ENCODE measurements at places on chromosomes 1 and 21. TPM values are rescaled to one million over a fixed set of nuclear protein-coding genes. Genes with fewer than 3 reads are reported as not detected.

DNA sequence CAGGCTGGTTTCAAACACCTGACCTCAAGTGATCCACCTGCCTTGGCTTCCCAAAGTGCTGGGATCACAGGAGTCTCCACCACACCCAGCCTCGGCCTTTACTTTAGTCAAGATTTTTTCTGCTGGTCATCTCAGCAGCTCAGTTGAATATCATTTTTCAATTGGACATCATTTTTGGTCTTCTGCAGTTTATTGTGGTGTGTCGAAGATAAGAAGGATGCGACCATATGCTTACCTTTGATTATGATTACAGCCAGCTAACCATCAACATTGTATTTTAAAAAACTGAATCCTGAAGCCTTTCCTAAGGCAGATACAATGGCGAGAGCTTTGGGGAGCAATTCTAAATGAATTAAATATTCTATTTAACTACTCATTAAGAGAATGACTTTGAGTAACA is 12.3 kb upstream of the NFIA start:
- no peaks in the 10 kb centered on the region for H3K4me1 ChIP-seq
- DNase-seq, result no peak
- no peaks in the 10 kb centered on the region for H3K27me3 ChIP-seq
- H3K27ac ChIP-seq, result no peak overlapping the region
- no peaks in the 10 kb centered on the region for H3K36me3 ChIP-seq

DNA sequence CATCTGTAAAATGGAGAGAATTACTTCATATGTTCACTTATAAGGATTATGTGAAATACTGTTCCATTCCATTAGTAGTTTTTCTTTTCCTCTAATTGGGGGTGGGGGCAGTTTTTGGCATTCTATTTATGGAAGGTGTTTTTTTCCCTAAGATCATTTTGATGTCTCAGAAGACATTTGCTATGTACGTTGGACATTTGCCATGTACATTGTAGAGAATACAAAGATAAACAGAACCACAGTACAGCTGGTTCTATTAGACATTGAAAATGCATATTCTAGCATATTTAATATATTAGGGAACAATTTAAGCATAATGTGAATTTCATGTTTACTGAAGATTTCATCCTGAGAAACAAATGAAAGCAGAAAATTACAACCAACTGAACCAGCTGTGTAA is 98.5 kb downstream of the PTBP2 start:
- peaks cover 6% of the 10 kb centered on the region for H3K36me3 ChIP-seq
- no peak overlapping the region for H3K4me3 ChIP-seq
- DNase-seq, result no peak
- H3K27me3 ChIP-seq, result no peaks in the 10 kb centered on the region
- no peaks in the 10 kb centered on the region for H3K4me1 ChIP-seq

DNA sequence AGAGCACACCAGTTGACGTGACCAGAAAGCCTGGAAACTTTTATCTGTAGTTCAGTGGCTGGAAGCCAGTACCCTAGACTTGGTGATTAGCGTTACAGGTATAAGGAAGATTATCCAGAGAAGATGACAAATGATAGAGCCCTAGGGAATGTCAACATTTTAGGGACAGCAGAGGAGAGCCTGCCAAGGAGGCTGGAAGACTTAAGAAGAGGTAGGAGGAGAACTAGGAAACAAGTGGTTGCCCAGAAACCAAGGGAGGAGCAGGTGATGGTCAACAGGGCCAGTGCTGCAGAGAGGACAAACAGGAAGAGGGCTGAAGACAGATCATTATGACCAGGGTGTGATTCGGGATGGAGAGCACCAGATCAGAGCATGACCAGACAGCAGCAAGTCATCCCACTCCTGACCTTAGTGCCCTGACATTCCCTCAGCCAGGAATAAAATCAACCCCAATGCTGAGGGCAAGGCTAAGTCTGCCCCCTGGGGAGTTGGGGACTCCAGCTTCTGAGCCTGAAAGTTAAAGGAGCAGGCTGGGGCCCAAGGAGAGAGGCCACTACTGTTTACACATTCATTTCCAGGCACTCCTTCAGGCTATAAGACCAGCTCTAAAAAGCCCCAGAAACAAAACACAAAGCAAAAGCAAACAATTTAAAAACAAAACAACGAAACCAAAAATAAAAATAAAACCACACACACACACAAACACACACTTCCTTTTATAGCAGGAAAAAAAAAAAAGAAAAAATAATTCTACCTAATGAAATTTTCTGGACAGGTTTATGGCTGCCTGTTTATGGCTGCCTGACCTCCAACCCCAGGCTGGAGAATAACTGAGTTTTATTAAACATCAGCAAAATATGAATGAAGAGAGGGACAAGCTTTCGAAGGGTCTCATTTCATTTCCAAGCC is 48.6 kb upstream of the LRRC52 start:
- no peaks in the 10 kb centered on the region for H3K36me3 ChIP-seq
- no peak overlapping the region for H3K4me3 ChIP-seq
- DNase-seq, result no peak
- no peaks in the 10 kb centered on the region for H3K27me3 ChIP-seq

GRCh38 chr1:43572538-43572937 is 41.9 kb downstream of the PTPRF start:
- DNase-seq, result no peak
- peaks cover 6% of the 10 kb centered on the region for H3K4me1 ChIP-seq
- H3K27ac ChIP-seq, result no peak overlapping the region

GRCh38 chr1:154877370-154877974 is 7.4 kb upstream of the KCNN3 start:
- H3K27me3 ChIP-seq, result no peaks in the 10 kb centered on the region
- no peaks in the 10 kb centered on the region for H3K36me3 ChIP-seq
- DNase-seq, result no peak
- H3K4me3 ChIP-seq, result no peak overlapping the region
- H3K27ac ChIP-seq, result no peak overlapping the region
- H3K4me1 ChIP-seq, result no peaks in the 10 kb centered on the region

- H3K27ac ChIP-seq, result no peak overlapping the region
- peaks cover 31% of the 10 kb centered on the region for H3K4me1 ChIP-seq
- no peak overlapping the region for H3K4me3 ChIP-seq
- H3K36me3 ChIP-seq, result no peaks in the 10 kb centered on the region
- no peak for DNase-seq
- H3K27me3 ChIP-seq, result no peaks in the 10 kb centered on the region
These were observed 84.1 kb upstream of the SELENON start for GRCh38 chr1:25715888-25716287.

GRCh38 chr1:173454966-173455524 is 22.1 kb upstream of the PRDX6 start:
- H3K36me3 ChIP-seq, result peaks cover 6% of the 10 kb centered on the region
- no peak overlapping the region for H3K27ac ChIP-seq
- H3K4me1 ChIP-seq, result peaks cover 8% of the 10 kb centered on the region
- DNase-seq, result no peak

- no peak for DNase-seq
- no peak overlapping the region for H3K4me3 ChIP-seq
- H3K27me3 ChIP-seq, result no peaks in the 10 kb centered on the region
- H3K4me1 ChIP-seq, result no peaks in the 10 kb centered on the region
These were observed 117.2 kb upstream of the FGGY start for GRCh38 chr1:59179673-59180072.

DNA sequence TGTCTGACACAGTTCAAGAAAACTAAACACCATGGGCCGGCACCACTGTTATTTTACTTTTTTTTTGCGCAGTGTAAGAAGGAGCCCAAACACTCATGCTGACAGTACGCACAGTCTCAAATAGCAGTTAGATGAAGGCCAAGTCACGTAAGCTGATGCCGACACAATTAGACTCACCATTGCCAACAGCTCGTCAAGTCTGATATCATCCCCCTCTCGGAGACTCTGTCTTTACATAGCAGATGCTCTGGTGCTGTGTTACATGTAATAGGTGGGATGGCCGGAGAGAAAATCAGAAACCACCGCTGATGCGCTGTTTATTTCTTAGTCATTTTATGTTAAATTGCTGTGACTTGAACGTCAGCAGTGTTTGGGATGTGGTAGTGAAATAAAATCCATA is 49.3 kb downstream of the TGFB2 start:
- H3K36me3 ChIP-seq, result no peaks in the 10 kb centered on the region
- no peak overlapping the region for H3K4me3 ChIP-seq
- H3K27me3 ChIP-seq, result no peaks in the 10 kb centered on the region
- no peak overlapping the region for H3K27ac ChIP-seq
- DNase-seq, result no peak

GRCh38 chr21:17859661-17860060 is 40.5 kb upstream of the C21orf91 start:
- no peaks in the 10 kb centered on the region for H3K27me3 ChIP-seq
- H3K27ac ChIP-seq, result no peak overlapping the region
- no peaks in the 10 kb centered on the region for H3K36me3 ChIP-seq
- no peaks in the 10 kb centered on the region for H3K4me1 ChIP-seq
- H3K4me3 ChIP-seq, result no peak overlapping the region
- DNase-seq, result no peak

GRCh38 chr21:44815852-44816628 is 1.8 kb downstream of the SUMO3 start:
- no peak overlapping the region for H3K27ac ChIP-seq
- no peak overlapping the region for H3K4me3 ChIP-seq
- H3K27me3 ChIP-seq, result no peaks in the 10 kb centered on the region
- DNase-seq, result no peak
- peaks cover 19% of the 10 kb centered on the region for H3K4me1 ChIP-seq

GRCh38 chr1:50163680-50164079 is 55.0 kb downstream of the ELAVL4 start:
- H3K36me3 ChIP-seq, result no peaks in the 10 kb centered on the region
- no peaks in the 10 kb centered on the region for H3K4me1 ChIP-seq
- H3K27ac ChIP-seq, result no peak overlapping the region
- H3K4me3 ChIP-seq, result no peak overlapping the region
- no peaks in the 10 kb centered on the region for H3K27me3 ChIP-seq

GRCh38 chr1:66343569-66344325 is 190.2 kb upstream of the SGIP1 start:
- H3K27me3 ChIP-seq, result no peaks in the 10 kb centered on the region
- peaks cover 38% of the 10 kb centered on the region for H3K4me1 ChIP-seq
- peaks cover 10% of the 10 kb centered on the region for H3K36me3 ChIP-seq
- no peak overlapping the region for H3K4me3 ChIP-seq
- DNase-seq, result no peak

DNA sequence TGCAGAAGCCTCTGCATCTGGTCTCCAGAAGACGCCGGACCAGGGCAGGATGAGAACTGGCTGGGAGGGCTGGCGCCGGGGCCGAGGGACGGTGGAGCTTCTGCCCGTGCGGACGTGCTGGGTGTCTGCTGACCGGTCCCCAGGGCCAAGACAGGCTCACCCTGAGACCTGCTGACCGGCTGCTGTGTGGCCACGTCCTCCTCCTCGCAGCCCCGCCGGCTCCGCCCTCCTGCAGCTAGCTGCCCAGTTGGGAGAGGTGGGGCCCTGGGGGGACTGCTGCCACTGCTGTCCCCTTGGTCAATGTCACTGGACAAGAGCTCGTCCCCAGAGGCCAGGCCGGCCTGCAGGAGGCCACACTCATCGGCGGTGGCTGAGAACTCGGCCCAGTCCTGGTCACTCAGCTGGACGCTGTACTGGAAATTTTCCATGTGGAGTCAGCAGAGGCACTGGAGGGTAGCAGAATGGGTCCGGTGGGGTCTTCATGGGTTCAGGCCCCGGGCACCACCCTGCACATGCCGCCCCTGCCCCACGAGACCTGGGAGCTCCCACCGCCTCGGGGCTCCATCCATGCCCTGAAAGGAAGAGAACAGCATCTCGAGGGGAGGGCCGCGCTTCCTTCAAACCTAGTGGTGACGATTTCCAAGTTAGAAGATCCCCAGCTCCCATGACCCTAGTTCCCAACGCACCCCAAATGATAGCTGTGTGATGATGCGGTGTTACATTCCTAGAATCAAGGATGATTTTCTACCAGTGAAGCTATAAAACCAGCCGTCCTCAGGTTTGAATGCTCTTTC is 1.1 kb downstream of the PERM1 start:
- no peak overlapping the region for H3K4me3 ChIP-seq
- H3K36me3 ChIP-seq, result no peaks in the 10 kb centered on the region
- H3K4me1 ChIP-seq, result peaks cover 10% of the 10 kb centered on the region
- no peak for DNase-seq
- peaks cover 14% of the 10 kb centered on the region for H3K27me3 ChIP-seq
- H3K27ac ChIP-seq, result no peak overlapping the region

DNA sequence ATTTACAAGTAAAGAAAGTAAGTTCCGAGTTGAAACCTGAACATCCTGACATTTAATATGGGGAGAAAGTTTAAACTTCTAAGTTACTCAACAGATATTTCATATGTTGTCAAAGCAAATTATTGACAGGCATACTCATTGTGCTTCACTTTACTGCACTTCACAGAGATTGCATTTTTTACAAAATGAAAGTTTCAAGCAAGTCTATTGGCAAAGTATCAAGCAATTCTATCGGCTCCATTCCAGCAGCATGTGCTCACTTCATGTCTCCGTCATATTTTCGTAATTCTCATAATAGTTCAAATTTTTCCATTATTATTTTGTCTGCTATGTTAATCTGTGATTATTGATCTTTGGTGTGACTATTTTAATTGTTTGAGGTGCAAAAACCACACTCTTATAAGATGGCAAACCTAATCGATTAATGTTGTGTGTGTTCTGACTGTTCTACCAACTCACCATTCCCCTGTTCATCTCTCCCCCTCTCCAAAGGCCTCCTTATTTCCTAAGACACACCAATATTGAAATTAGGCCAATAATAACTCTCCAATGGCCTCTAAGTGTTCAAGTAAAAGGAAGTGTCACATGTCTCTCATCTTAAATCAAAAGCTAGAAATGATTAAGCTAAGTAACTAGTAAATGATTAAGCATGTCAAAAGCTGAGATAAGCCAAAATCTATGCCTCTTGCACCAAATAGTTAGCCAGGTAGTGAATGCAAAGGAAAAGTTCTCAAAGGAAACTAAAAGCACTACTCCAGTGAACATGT is 68.2 kb upstream of the BCL9 start:
- no peak for DNase-seq
- no peak overlapping the region for H3K27ac ChIP-seq
- peaks cover 17% of the 10 kb centered on the region for H3K27me3 ChIP-seq
- H3K4me1 ChIP-seq, result no peaks in the 10 kb centered on the region
- H3K36me3 ChIP-seq, result no peaks in the 10 kb centered on the region

GRCh38 chr1:165436994-165437393 is 7.9 kb downstream of the RXRG start:
- no peaks in the 10 kb centered on the region for H3K36me3 ChIP-seq
- no peak for DNase-seq
- no peak overlapping the region for H3K27ac ChIP-seq
- peaks cover 12% of the 10 kb centered on the region for H3K27me3 ChIP-seq

The FALEC gene
- not detected for total RNA-seq

The CCDC28B gene
- total RNA-seq, result 4.0 TPM

The TEX35 gene
- not detected for total RNA-seq

The CD48 gene
- 387 TPM for total RNA-seq

The BCAN gene
- not detected for total RNA-seq

The KRTAP10-11 gene
- total RNA-seq, result not detected

The HSD3B2 gene
- not detected for total RNA-seq

The PSRC1 gene
- 0.91 TPM for total RNA-seq

The AVPR1B gene
- total RNA-seq, result not detected

The SMCP gene
- not detected for total RNA-seq

The DAB1 gene
- total RNA-seq, result 0.61 TPM

The ZNF691 gene
- total RNA-seq, result 1.2 TPM

The INSRR gene
- not detected for total RNA-seq

The ITPKB gene
- total RNA-seq, result 583 TPM

Data from CD4-positive, alpha-beta T cell (primary cell).